ENCODE measurements at places on chromosomes 7 and 10.

GRCh38 chr7:125465527-125465926, 535.9 kb upstream of the POT1 start:
- no peak for DNase-seq

- no peak for DNase-seq
Measured at GRCh38 chr10:109428775-109429491, 494.4 kb downstream of the XPNPEP1 start.

- DNase-seq, result no peak
Measured at GRCh38 chr7:40468891-40469864, 334.4 kb downstream of the SUGCT start.

DNA sequence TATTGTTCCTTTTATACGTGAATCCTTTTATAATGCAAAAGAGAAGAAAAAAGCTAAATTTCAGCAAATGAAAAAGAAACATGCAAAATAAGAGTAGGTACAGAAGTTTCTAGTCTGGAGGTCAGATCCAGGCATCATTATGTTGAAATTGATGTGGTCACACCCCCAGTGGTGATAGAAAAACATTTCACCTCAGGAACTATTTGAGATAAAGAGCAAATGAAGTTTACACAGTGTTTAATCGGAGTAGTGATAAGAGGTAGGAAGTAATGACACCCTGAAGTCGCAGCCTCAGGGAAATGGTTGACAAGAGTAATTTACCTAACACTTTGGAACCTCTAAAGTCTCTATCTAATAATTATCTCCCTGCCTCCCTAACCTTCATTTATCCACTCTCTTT, 536.0 kb upstream of the STEAP1 start:
- DNase-seq, result no peak

- DNase-seq, result no peak
Measured at GRCh38 chr10:110502072-110502845, 4.6 kb downstream of the DUSP5 start.

GRCh38 chr7:135291809-135292253, 58.2 kb downstream of the STRA8 start:
- DNase-seq, result peak; percentile 100

DNA sequence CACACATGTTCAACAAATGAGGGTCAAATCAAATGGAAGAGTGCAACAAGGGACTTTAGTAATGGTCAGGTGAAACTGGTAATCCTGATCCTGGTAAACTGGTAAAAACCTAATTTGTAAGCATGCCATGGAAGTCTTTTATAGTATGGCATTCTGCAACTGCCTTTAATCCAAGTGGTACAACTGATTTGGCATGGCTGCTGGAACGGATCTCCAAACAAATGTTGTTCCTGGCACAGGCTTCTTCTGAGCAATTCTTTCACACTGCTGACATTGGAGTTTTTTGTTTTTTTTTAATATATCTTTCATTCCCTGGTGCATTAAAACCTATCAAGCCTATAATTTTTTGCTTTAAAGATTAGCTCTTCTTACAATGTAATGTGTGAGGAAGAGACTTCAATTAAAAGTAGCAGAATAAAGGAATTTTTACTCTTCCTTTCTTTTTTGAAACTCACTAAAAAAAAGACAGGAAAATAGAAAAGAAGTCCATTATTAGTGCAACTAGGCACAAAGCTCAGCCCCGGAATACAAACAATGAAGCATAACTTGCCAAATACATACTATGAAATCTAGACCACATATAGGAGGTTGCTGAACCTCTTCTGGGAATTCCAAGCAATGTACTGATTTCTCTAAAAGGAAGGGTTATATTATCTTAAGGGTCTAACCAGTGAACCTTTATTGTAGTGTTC, 79.3 kb upstream of the OIT3 start:
- no peak for DNase-seq

DNA sequence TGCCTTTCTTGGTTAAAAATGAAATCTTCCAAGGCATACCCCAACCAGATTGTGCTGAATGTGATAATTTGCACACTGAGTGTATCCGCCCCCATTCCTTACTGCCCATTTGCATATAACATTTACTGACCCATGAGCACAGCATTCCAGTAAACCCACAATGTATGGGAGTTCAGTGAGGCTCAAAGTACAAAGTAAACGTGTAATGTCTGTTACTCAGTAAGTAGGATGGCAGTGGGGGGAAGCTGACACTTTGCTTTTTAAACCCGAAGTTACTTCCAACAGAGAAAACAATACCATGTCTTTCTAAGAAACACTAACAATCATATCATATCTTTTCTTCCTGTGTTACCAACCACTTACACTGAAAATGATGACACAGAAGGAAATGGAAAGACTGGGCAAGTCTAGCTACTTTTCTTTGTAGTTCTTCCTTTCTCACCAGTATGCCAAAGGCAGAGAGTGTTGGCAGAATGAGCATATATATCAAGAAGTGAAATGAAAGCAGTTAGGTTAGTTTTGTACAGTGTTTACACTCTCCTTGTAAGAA, 27.1 kb upstream of the SOSTDC1 start:
- no peak for DNase-seq

- no peak for DNase-seq
Measured at GRCh38 chr10:7119325-7120015, 291.4 kb downstream of the SFMBT2 start.

DNA sequence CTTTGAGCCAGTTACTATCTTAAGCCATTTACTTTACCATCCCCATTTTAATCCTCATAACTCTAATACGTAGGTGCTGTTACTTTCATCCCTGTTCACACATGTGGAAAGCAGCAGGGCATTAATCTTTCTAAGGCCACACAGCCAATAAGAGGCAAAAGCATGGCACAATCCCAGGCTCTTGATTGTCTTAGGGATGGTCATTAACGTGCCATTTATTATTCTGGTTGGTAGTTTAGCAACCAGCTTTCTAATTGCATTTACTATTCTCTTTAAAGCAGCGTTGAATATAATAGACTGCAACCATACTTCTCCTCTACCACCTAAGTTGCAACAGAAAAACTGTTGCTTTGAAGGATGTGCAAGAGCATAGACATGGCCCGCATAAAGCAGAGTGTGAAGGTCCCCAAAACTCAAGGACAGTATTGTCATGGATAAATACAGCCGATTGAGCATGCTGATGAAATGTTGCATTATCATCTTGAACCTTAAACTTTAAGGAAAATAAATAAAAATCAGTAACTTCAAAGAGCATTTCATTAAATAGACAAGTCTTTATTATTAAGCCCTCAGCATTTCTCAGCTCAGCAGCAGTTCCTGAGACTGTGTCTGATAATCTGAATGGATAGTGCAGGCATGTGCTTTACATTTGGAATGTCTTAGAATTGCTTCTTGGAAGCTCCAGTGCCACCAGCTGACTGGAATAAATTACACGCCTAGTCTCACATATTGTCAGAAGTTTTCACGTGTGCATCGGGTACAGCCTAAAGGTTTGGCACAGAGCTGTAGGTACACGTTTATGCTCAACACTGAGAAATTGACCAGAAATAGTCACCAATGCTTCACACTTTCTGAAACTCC, 467.1 kb downstream of the SDK1 start:
- no peak for DNase-seq

- no peak for DNase-seq
Measured at GRCh38 chr7:7751243-7752092, 33.1 kb upstream of the RPA3 start.

DNA sequence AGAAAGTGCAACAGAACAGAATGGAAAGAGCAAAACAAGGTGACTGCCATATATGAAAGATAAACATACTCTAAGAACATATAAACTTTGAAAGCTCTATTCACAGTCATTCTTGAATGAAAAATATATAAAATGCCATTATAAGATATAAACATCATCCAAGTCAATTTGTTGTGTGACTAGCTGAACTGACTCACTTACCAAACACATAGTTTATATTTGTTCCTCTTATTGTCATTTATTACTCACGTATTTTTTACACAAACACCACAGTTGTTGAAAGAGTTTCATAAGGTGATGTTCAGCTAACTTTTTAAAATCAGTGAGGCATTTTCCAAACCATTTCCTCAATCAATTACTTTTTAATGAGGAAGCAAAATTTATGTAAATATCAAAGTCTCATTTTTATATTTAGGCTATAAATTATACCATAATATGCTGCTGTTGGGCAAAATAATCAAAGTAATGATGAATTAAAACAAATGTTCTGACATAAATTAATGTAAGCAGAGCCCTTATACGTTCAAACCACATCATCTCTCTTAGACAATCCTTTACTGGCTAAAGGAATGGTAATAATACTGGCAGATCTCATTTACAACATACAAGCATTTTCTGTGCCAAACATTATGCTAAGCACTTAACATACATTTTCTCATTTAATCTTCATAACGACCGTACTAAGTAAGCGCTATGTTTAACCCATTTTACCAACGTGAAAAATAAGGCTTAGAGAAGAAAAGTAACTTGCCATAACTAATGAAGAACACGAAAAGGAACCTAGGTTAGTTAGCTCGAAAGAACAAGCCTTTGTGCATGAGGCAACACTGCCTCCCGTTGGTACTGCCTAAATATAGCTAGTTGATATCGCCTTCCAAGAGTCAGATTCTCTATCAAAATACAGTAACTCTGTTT, 7.3 kb downstream of the LRRN3 start:
- DNase-seq, result no peak

DNA sequence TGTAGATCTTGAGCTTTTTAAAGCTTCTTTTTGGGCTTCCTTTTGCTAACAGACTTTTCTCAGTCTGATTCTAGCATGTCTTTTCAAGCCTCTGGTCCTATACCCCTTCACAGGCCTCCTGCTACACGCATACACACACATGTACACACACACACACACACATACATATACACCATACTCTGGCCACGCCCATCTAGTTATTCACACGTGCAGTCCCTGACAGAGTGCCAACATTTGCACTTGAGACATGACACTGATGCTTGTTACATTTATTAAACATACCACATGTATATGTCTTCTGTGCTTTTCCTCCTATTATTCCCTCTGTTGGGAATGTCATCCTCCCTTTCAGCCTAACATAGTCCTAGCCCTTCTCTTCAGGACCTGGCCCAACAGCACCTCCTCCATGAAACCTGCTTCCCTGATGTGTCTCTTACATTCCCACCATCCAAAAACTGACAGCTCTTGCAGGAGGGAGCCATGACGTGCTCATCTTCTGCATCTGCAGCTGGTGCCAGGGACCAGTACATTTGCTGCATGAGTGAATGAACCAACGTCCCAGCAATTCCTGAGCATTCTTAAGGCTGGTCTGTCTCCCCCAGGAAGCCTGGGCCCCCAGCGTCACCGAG, 222.1 kb downstream of the ARHGAP12 start:
- DNase-seq, result no peak

- DNase-seq, result no peak
Measured at GRCh38 chr7:133431134-133431724, 178.4 kb downstream of the EXOC4 start.

GRCh38 chr10:116699471-116700150, 42.8 kb downstream of the HSPA12A start:
- DNase-seq, result no peak

- DNase-seq, result no peak
Measured at GRCh38 chr7:1562597-1563051, 6.6 kb upstream of the TMEM184A start.

DNA sequence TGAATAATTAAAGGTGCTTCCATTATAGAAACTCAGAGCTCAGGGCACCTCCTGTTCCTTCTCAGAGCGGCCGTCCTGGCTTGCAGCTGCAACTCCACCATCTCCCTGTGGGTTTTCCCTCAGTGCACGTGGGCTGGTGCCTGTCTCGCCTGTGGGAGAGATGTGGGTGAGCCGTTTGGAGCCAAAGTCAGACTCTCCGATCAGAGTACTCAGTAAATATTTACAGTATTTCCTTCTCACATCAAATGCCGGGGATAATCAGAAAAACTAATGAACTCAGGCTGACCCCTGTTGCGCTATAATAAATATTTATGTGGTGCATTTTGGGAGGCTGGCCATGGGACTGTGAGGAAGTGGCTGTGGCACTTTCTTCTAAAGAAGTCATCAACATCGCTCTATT, 155.8 kb upstream of the HABP2 start:
- no peak for DNase-seq

GRCh38 chr10:51066231-51066630, 8.1 kb upstream of the PRKG1 start:
- DNase-seq, result no peak

GRCh38 chr7:94630855-94631254, 25.1 kb downstream of the SGCE start:
- DNase-seq, result no peak

DNA sequence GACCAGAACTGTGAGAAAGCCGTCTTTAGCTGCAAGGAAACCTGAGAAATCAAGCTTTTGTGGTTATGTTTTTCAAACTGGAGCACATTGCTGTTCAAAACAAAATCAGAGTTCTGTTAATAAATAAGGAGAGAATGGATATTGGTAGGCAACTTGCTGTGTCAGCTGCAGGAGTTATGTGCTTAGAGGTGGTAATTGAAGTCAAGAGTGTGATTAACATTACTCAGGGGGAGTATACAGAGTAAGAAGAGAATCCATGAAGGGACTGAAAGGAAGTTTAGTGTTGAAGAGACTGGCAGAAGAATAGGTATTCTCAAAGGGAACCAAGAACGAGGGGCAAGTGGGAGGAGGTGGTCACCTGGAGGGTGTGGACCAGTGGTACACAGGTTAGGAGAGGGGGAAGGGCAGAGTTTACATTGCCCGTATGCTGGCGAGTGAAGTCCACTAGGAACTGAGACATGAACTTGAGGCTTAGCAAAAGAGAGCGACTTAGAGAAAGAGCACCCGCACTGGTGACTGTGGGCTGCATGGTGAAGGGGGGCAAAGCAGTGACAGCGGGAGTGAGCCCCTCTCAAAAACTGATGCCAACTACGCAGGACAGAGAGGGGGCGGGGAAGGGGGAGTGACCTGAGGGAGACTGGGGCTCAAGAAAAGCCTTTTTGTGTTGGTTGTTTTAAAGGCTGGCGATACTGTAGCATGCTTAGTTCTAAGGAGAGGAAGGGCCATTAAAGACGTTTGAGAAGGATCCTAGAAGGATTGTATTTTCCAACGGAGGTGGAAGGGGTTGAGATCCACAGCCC, 80.0 kb downstream of the SDK1 start:
- DNase-seq, result no peak

- no peak for DNase-seq
Measured at GRCh38 chr10:115850666-115851065, 422.3 kb downstream of the GFRA1 start.

DNA sequence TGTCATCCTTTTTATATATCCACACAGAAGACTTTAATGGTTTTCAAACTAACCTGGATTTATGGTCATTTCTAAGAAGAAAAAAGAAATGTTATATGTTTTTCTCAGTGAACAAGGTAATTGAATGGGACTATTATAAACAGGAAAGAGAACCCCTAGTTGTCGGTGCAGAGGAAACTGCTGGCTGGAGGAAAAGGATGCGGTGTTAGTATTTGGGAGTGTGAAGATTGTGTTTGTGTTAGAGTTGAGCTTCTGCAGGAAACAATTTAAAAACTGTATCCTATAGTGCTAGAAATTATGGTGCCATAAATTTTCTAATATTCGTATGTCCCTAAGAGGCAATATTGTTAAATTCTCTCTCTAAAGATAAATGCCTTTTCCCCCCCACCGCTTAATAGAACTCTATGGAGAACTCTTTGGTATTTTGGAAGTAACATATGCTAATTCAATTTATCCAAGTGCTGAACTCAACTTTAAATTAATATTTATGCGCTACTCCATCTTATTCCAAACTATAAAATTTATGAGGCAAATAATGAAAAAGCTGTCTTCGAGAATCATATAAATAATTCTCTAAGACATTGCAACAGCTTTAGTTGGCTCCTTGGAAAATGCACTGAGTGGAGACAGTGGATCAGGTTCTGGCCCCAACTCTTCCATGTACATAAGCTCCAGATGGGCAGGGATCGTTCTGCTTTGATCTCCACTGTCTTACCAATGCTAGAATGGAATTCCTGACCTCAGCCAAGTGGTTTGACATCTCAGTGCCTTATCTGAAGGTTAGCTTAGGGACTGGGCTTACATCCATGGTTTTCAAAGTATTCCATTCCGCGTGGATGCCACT, 5.6 kb downstream of the BZW2 start:
- no peak for DNase-seq
